ENCODE measurements at places on chromosomes 1 and 21. TPM values are rescaled to one million over a fixed set of nuclear protein-coding genes. Genes with fewer than 3 reads are reported as not detected.

The HSD3B1 gene
- not detected for total RNA-seq

The WNT4 gene
- total RNA-seq = 2.3 TPM

The GCSAML gene
- 0.67 TPM for total RNA-seq

The CLCNKB gene
- total RNA-seq = 0.52 TPM

The STRIP1 gene
- 35.1 TPM for total RNA-seq

The GOLT1A gene
- total RNA-seq = not detected

The NUDT17 gene
- 4.7 TPM for total RNA-seq

The OR14K1 gene
- not detected for total RNA-seq

The MAP3K6 gene
- 108 TPM for total RNA-seq

The WDR47 gene
- 5.4 TPM for total RNA-seq

- H3K27ac ChIP-seq = no peak overlapping the region
- H3K27me3 ChIP-seq = no peaks in the 10 kb centered on the region
- no peak overlapping the region for H3K4me3 ChIP-seq
Observed at GRCh38 chr1:216064643-216065042, 358.6 kb downstream of the USH2A start.

DNA sequence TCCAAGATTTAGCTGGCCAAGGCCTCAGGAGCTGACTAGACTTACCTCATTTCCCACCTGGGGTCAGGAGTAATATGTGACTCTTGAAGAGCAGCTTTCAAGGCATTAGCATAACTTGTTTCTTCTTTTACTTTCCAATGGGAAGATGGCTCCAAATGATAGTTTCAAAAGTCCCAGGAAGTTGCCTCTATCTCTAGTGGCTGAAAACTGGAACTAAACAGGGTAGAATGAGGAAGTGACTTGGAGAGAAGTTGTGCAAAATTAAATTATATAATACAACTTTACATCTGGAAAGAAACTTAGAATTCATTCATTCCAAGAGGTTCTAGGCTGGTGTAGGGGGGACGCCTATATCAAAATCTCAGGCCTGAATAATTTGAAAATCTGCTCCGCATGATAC is 250.1 kb upstream of the FMN2 start:
- DNase-seq = no peak
- H3K27ac ChIP-seq = no peak overlapping the region
- no peaks in the 10 kb centered on the region for H3K36me3 ChIP-seq
- no peaks in the 10 kb centered on the region for H3K27me3 ChIP-seq
- H3K4me3 ChIP-seq = no peak overlapping the region

- H3K4me1 ChIP-seq = no peaks in the 10 kb centered on the region
- no peaks in the 10 kb centered on the region for H3K36me3 ChIP-seq
- DNase-seq = no peak
Observed at GRCh38 chr21:40379881-40380810, 466.8 kb downstream of the DSCAM start.

DNA sequence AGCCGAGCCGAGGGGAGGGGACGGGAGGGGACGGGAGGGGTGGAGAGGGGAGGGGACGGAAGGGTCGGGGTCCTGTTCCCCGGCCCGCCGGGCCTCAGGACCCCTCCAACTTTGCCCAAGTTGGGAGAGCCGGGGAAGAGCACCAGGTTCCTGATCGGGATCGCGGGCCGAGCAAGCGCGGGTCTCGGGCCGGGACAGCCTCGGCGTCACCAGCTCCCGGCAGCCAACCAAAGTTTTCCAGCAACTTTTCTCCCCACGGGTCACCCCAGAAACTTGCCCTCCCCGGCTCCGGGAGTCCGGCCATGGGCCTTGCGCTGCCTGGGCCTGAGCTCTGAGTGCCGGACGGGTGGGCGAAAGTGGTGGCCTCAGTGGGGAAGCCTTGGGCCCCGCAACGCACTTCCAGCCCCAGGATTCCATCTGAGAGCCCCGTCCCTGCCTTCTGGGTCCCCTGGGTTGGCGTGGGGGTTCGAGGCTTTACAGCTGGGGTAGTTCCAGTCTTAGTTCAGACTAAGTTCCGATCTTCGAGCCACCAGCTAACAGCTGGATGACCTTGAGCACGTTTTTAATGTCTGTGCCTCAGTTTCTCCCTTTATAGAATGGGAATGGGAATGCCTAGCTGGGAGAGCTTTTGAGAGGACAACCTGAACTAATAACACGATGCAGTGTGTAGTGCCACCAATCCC is 458 bp downstream of the ZC3H12A start:
- H3K36me3 ChIP-seq = peaks cover 14% of the 10 kb centered on the region
- H3K4me1 ChIP-seq = peaks cover 83% of the 10 kb centered on the region
- H3K27me3 ChIP-seq = no peaks in the 10 kb centered on the region
- H3K27ac ChIP-seq = peak overlapping the region; percentile 97
- DNase-seq = no peak
- peak overlapping the region; percentile 88 for H3K4me3 ChIP-seq

- H3K27me3 ChIP-seq = no peaks in the 10 kb centered on the region
- no peak overlapping the region for H3K27ac ChIP-seq
- H3K4me1 ChIP-seq = no peaks in the 10 kb centered on the region
- DNase-seq = no peak
- H3K36me3 ChIP-seq = no peaks in the 10 kb centered on the region
Observed at GRCh38 chr1:117534995-117535467, 70.8 kb upstream of the TENT5C start.

DNA sequence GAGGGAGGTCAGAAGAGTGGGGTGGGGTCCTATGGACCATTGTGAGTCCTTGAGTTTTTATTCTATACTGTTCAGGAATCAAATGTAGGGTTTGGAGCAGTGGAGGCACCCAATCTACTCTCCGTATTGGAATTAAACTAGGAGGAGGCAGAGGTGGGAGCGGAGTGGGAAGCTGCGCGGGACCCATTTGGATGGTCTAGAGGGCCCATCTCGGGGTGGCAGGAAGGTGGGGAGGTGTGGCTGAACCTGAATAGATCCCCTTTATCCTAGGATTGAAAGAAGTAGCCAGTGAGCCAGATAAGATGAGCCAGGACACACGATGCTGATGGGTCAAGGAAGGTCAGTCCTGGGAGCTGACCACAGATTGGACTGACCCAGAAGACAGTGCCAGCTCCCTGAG is 325.8 kb downstream of the AJAP1 start:
- no peaks in the 10 kb centered on the region for H3K27me3 ChIP-seq
- no peak for DNase-seq

DNA sequence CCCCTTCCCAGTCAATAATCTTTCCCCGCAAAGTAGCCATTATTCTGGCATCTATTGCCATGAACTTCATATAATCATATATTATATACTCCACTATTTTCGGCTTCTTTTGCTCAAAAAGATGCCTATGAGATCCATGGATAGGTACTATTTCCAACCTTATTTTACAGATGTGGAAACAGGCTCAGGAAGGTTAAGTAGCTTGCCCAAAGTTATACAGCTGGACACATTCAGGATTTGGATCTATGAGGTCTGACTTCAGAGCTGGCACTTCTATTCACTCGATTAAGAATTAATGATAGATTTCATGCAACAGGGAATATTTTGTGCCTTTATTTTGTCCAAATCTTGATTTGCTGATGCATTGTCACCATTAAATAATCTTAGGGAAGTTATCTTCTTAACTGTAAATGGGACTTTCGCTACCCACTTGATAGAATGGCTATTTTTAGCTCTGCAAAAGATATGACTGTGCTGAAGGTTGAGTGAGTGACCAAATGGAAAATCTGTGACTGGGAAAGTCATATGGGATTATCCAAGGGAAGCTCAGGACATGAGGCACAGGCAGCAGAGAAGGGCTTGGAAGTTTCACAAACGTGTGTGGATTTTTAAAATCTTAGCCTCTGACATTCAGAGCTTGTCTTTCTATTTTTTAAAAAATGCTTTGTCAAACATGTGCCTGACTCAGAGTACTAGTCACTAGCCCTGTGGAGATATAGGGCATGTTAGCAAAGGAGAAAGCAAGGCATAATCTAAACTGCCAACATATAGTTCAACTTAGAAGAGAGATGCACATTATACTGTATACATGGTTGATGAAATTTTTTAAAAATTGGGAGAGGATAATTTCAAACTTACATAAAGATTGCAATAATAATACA is 36.5 kb downstream of the GIPC2 start:
- no peak overlapping the region for H3K4me3 ChIP-seq
- H3K4me1 ChIP-seq = no peaks in the 10 kb centered on the region
- no peak for DNase-seq
- H3K27me3 ChIP-seq = no peaks in the 10 kb centered on the region

DNA sequence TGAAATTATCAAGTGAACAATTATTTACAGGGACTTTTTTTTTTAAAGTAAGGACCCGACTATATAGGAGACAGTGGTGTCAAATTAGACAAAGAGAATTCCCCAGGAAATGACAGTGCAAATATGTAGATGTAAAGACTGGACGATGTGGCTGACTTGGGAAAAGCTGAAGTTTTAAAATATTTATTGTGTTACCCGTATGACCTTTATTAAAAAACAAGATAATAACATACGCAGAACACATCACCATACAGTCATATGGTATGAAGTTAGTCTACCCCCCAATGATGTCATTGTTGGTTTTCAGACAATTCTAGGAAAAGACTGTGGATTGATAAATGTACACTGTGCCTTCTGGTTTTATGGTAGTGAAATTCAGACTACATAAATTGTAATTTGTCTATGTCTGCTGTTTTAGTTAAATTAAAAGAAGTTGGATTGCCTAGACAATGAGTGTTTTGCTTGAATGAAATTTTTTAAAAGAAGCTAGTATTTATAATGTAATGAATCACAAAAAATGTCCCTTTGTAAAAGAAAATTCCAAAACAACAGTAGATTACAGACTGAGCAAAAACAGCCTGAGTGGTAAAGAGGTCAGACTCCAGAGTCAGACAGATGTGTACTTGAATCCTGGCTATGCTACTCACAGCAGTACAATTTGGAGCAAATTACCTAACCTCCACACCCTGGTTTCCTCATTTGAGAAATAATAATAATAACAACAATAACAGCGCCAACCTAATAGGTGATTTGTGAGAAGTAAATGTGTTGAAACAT is 15.5 kb upstream of the PDC start:
- no peaks in the 10 kb centered on the region for H3K36me3 ChIP-seq
- H3K27ac ChIP-seq = no peak overlapping the region
- H3K4me3 ChIP-seq = no peak overlapping the region
- H3K4me1 ChIP-seq = no peaks in the 10 kb centered on the region

- no peaks in the 10 kb centered on the region for H3K36me3 ChIP-seq
- H3K27ac ChIP-seq = peak overlapping the region; percentile 64
- H3K27me3 ChIP-seq = no peaks in the 10 kb centered on the region
Observed at GRCh38 chr1:208231881-208232661, 12.1 kb downstream of the PLXNA2 start.

- H3K4me3 ChIP-seq = no peak overlapping the region
- peaks cover 67% of the 10 kb centered on the region for H3K4me1 ChIP-seq
- DNase-seq = no peak
- no peak overlapping the region for H3K27ac ChIP-seq
- H3K27me3 ChIP-seq = no peaks in the 10 kb centered on the region
- peaks cover 32% of the 10 kb centered on the region for H3K36me3 ChIP-seq
Observed at GRCh38 chr1:25554886-25555752, 11.7 kb downstream of the LDLRAP1 start.

DNA sequence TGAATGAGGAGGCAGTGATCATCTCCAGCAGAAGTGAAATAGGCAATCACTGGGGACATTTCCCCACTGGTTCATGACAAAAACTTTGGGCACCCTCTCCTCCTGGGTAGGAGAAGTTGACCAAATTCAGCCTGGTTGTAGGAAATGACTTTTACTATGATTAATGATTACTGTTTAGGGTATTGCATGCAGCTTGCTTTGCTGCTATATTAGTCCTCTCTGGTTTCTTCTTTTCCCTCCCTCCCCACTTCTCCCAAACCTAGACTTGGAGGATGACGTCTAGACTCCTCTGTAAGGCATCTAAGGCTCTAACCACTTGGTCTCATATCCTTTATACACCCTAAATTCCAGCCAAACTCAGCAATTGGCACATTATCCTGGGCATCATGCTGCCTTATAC is 3.4 kb upstream of the RGS16 start:
- no peaks in the 10 kb centered on the region for H3K36me3 ChIP-seq
- H3K27me3 ChIP-seq = no peaks in the 10 kb centered on the region
- H3K27ac ChIP-seq = no peak overlapping the region

- no peaks in the 10 kb centered on the region for H3K36me3 ChIP-seq
- H3K27me3 ChIP-seq = no peaks in the 10 kb centered on the region
- DNase-seq = no peak
- no peaks in the 10 kb centered on the region for H3K4me1 ChIP-seq
- H3K27ac ChIP-seq = no peak overlapping the region
Observed at GRCh38 chr1:58304346-58304975, 242.1 kb downstream of the OMA1 start.

DNA sequence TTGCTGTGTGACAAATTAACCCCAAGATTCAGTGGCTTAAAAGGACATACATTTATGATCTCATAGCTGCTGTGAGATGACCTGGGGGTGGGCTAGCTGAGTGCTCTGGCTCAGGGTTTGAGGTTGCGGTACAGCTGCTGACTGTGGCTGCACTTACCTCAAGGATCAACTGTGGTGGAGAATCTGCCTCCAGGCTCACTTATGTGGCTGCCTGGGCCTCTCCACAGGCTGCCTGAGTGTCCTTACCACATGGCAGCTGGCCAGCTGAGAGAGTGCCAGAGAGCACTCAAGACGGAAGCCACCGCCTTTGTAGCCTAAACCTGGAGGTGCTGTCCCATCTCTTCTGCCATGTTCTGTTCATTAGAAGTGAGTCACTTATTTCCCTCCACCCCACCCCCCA is 5.7 kb downstream of the LRRC71 start:
- peaks cover 30% of the 10 kb centered on the region for H3K4me1 ChIP-seq
- peaks cover 36% of the 10 kb centered on the region for H3K27me3 ChIP-seq
- peak; percentile 84 for DNase-seq
- H3K4me3 ChIP-seq = no peak overlapping the region

DNA sequence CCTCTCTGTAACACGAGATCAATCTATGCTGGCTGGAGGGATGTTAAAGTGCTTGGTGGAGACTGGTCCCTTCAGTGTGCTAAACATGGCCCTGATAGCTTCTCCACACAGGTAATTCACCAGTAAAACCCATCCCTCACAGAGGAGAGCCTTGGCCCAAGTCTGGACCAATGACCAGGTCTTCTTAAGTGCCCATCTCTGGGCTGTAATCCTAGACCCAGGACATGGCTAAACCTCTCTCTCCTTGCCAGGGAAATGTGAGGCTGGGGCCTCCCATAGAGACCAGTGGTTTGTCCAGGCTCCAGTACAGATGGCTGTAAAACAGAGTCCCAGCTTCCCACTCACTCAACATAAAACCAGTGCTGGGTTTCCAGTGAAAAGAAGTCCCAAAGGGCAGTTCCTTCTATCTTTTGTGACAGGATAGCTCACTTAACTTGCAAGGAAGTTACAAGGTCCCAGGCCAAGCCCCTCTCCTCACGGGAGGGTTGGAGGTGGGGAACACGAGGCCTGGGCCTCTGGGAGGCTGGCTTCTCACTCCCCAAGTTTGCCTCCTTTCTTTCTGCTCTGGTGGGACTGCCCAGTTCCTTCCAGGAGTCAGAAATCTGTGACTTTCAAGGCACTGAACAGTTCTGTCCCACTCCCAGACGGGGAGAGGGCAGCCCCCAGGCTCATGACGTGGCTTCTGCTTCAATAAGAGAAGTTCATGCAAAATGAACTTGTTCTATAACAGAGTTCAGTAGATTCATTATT is 2.2 kb upstream of the KIF17 start:
- H3K36me3 ChIP-seq = no peaks in the 10 kb centered on the region
- H3K4me3 ChIP-seq = no peak overlapping the region
- H3K4me1 ChIP-seq = peaks cover 6% of the 10 kb centered on the region
- peaks cover 3% of the 10 kb centered on the region for H3K27me3 ChIP-seq
- H3K27ac ChIP-seq = no peak overlapping the region
- DNase-seq = no peak
